ENCODE measurements at places on chromosomes 12 and 14.

GRCh38 chr12:89464974-89465592 is 59.5 kb downstream of the GALNT4 start:
- no peak for DNase-seq

- DNase-seq: no peak
Observed at GRCh38 chr12:46660719-46661109, 165.1 kb downstream of the SLC38A4 start.

GRCh38 chr12:47223848-47224213 is 144.1 kb upstream of the AMIGO2 start:
- peak; percentile 64 for DNase-seq

DNA sequence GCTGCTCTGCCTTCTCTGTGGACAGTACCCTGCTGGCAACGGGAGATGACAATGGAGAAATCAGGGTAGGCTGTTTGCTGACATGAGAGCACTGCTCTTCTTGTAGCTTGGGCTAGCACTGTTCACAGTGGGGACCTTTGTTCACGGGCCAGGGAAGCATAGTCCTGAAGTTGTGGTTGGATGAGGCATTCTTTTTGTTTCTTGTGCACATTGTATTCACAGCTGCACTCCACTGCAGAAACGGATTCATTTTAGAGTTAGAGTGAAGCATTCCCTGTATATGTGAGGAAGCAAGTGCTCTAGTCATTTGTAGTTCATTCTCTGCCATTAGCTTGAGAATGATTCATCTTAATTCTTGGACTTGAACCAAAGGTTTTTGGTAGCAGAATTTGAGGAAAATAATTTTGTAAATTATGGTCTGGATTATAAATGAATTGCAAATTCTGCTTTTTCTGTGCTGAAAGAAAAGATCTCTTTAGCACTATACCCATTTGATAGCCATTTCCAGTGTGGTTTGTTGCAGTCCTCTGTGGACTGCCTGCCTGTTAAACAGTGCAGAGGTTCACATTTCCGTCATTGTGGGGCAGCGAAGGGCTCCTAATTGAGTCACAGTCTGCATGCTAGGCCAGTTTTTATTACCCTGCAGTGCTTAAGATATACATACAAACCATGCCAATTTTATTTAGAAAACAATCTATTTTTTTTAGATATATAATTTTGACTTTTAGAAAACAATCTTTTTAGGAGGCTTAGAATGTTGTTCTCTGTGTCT is 80.6 kb downstream of the APAF1 start:
- DNase-seq: peak; percentile 56

GRCh38 chr12:77273898-77274297 is 208.5 kb upstream of the E2F7 start:
- no peak for DNase-seq

GRCh38 chr12:16605642-16606116 is 283 bp downstream of the LMO3 start:
- peak; percentile 15 for DNase-seq
